ENCODE measurements at places on chromosomes 1 and 21. TPM values are rescaled to one million over a fixed set of nuclear protein-coding genes. Genes with fewer than 3 reads are reported as not detected.
A peak's percentile ranks its signal among the peaks of the same experiment; 100 is the strongest.

DNA sequence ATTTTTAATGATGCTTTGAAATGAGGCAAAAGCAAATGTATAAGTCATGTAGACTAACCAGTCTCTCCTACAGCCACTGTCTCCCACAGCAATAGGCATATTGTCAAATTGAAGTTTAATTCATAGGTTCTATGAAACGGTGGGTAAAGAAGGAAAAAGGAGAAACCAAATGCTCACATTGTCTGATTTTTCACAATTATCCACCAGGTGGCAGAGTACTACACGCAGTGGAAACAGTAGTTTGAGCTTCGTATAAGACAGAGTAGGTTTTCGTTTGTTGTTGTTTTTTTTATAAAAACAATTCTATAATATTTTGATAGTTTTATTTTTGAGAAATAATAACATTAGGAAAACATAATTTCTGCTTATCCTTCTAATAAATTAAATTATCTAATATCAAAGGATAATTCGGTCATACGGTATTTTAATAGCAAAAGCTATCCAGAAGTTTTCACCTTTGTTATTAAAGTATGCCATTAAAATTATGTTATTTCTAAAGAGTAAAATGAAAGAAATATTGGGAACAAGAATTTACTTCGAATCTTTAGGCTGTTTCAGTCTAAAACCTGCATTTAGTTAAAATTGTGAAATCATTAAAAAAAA, 39.1 kb downstream of the TYW3 start:
- H3K27ac ChIP-seq = no peak overlapping the region
- H3K4me3 ChIP-seq = no peak overlapping the region
- DNase-seq = peak; percentile 68
- no peaks in the 10 kb centered on the region for H3K36me3 ChIP-seq

DNALI1 gene
- total RNA-seq = not detected

ICOSLG gene
- 1.5 TPM for total RNA-seq

WDR64 gene
- not detected for total RNA-seq

MAN1C1 gene
- not detected for total RNA-seq

ELAPOR1 gene
- total RNA-seq = 0.58 TPM

Measured in MCF 10A (cell line).